ENCODE measurements at places on chromosomes 16 and 17.

GRCh38 chr17:48132385-48132784, 24.8 kb downstream of the SNX11 start:
- DNase-seq = no peak

DNA sequence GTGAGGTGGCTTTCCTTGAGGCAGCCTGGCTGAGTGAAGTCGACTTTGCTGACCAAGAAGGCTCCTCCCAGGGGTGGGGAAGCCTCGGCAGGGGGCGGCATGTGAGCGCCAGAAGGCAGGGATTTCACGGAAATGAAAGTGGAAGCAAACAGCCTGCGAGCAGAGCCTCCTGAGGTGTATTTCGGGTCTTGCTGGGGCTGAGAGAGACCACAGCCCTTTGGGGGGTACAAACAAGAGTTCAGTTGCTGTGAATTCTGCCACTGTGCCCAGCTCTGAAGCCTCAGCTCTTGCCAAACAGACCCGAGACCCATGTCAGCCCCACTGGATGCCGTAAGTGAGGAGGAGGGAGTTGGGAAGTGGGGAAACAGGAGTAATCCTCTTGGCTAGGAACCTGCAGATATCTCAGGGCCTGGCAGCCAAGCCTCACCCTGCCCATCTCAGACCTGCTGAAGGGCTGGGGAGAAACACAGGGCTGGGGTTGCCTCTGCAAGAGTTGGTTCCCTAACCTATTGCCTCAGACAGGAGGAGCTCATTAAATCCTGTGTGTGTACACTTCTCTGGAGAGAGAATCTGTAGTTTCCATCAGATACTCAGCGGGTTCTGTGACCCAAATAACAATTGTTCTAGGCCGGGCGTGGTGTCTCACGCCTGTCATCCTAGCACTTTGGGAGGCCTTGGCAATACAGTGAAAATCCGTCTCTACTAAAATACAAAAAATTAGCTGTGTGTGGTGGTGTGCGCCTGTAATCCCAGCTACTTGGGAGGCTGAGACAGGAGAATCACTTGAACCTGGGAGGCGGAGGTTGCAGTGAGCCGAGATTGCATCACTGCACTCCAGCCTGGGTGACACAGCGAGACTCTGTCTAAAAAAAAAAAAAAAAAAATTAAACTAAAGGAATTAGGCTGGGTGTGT, at the start of gene IFI35:
Gene IFI35 (plus strand): TSS at position 146 of the 913 bp plus-strand sequence. CDS start 164 bp downstream, at position 310.
- DNase-seq = peak; percentile 76

- DNase-seq = no peak
Observed at GRCh38 chr17:36152639-36153120, 23.8 kb downstream of the TBC1D3B start.

- no peak for DNase-seq
Observed at GRCh38 chr16:47028767-47029377, 55.4 kb upstream of the DNAJA2 start.
